Right kidney (tissue), 9 donors: ENCODE measurements at places on chromosomes 11 and 22.
A peak's percentile ranks its signal among the peaks of the same experiment; 100 is the strongest.

- DNase-seq: peak; percentile 71
Observed at GRCh38 chr11:2149864-2150847, 10.9 kb downstream of the INS start.

DNA sequence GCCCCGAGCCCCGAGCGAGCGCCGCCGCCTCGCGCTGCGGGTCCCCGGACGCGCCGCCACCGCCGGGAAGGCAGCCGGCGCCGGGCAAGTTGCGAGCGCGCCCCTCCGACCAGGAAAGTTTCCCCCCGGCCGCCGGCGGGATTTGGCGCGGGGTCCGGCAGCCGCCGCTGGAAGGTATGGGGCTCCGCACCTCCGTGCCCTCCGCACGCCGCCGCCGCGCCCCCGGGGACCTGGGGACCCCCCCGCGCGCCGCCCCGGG lies 281 bp downstream of the TSPAN18 start:
- DNase-seq: no peak

GRCh38 chr11:119188887-119189286 lies 3.6 kb downstream of the NHERF4 start:
- no peak for DNase-seq

- no peak for DNase-seq
Observed at GRCh38 chr22:24950272-24950902, 2.1 kb upstream of the KIAA1671 start.

- no peak for DNase-seq
Observed at GRCh38 chr11:113283881-113284280, 30.5 kb upstream of the TTC12 start.

GRCh38 chr11:113484223-113484622 lies 9.0 kb upstream of the DRD2 start:
- DNase-seq: no peak

DNA sequence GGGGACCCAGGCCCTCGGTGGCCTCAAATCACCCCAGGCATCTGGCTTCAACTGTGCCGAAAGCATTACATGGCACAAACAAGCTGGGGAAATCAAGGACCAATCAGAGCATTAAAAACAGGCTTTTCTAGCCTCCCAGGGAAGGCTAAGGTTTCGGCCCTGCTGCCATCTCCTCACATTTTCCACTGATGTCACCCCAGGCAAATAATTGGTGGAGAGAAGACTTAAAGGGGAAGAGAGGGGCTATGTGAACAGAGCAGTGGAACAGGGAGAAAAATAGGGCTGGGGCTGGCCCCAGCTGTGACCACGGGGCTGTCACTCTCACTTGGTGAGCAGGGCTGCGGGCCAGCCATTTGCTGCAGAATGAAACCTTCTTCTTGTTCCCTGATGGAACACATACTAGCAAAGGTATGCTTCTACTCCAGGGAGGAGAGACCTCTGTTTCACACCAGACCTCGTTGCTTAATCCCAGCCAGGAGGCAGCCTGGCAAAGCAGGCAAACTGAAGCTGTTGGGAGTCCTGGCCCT lies 581.3 kb downstream of the SOX6 start:
- no peak for DNase-seq

- no peak for DNase-seq
Observed at GRCh38 chr11:133975488-133975849, 18.7 kb upstream of the IGSF9B start.

DNA sequence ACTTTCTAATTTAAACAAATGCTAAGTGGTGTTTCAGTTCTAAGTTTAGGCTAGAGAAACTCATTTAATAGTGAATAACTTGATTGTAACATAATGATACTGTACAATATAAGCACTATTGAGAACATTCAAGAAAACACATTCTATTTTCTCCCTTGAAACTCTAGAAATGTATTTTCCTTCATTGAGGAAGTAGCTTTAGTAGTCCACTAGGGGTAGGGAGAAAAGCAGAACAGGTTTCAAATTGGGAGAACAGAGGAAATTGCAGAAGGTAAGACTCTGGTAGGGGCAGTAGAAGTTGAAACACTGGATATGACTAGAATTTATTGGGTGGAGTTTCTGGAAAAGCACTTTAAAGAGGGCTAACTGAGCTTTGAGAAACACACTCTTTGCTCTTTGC lies 31.6 kb upstream of the MPPED2 start:
- no peak for DNase-seq

GRCh38 chr22:43823911-43824665 lies 12.0 kb upstream of the EFCAB6 start:
- peak; percentile 31 for DNase-seq

- DNase-seq: no peak
Observed at GRCh38 chr11:125956391-125957134, 10.7 kb downstream of the VSIG10L2 start.

DNA sequence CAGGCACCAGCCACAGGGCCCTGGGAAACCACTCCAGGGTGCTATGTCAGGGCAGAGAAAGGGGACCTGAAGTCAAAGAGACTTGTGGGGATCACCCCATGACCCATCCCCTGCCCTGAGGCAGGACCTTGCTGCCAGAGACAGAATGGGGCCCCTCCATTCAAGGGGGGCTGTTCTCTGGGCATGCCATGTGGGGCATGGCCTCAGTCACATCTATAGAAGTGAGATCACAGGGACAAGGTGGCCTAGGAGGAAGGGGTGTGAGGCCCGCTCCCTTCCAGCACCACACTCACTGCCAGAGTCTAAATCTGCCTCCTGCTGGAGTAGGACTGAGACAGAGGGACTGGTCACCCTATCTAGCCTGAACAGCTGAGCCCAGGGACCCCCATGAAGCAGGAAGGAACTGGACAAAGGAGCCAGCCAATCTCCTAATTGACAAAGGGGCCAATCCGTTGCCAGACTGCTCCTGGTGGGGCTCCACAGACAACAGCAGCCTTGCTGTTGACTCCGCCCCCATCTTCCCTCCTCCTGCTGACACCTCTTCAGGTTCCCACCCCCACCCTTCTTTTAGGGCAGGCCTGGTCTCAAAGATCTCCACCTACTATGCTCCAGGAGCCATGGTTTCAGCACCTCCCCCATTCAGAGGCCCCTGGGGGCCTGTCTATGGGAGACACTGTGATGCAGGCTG lies 26.0 kb downstream of the NEAT1 start:
- DNase-seq: no peak

DNA sequence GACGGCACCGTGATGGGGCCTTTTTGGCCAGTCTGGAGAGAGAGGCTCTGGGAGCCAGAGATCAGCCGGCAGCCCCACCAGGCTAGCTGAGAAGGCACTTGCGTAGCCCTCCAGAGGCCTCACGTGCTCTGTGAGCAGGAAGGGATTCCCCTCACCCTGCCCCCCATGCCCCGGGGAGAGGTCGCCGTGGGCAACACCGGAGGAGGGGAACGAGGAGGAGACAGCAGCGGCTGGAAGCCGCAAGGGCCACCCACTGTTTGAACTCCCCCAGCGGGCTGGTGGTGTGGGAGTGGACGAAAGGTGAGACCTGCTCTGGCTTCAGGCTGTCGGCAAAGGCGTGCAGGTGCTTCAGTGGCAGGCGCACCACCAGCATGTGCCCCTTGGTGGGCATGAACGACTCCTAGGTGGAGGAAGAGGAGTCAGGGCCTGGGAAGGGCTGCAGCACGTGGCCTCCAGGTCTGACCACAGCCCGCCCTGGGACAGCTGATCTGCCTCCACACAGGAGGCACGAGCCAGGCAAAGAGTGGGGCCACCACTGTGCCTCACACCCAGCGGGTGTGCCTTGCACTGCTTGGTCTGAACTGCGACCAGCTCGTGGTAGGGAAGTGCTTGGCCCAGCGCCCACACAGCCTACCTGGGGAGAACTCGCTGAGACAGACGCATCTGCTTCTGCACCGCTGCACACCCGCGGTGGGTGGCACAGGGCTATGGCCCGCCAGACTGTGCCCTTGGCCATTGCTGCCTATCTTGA lies 99.9 kb downstream of the MED15 start:
- DNase-seq: peak; percentile 47

GRCh38 chr11:63242089-63242781 lies 1.2 kb downstream of the SLC22A25 start:
- no peak for DNase-seq

GRCh38 chr11:47550288-47551047 lies 2.5 kb downstream of the CELF1 start:
- DNase-seq: no peak

DNA sequence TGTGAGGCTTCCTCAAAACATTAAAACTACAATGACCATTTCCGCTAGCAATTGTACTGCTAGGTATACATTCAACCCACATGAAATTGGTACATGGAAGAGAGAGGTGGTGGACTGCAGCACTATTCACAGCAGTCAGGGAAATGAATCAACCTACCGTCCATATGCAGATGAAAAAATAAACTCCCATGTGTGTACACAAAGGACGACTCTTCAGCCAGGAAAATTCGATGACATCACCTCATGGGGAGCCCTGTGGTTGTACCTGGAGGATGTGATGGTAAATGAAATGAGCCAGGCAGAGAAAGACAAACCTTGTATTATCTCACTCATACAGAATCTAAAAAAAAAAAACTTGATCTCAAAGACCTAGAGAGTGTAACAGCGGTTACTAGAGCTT lies 23.3 kb downstream of the RFPL3 start:
- no peak for DNase-seq

GRCh38 chr11:86977441-86978050 lies 22.4 kb upstream of the FZD4 start:
- no peak for DNase-seq

- no peak for DNase-seq
Observed at GRCh38 chr11:34300926-34301295, 56.9 kb downstream of the ABTB2 start.

DNA sequence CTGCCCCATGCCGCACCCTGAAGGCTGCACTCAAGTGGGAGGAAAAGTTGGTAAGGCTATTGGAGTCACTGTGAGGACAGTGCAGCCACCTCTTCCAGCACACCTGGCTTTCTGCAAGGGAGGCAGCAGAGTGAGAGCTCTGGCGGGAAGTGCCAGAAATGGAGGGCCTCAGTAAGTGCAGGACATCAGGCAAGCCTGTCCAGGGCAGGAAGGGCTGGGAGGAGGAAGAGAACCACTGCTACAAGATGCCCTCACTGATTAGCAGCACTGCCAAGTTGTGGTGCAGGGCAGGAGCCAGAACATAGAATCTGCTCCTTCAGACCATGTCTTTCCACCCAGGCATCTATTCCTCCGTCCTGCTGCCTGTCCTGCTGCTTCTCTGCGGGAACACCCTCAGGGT lies 61.2 kb upstream of the CLTCL1 start:
- DNase-seq: no peak

- no peak for DNase-seq
Observed at GRCh38 chr11:34634694-34635062, 13.8 kb downstream of the EHF start.

GRCh38 chr11:100316952-100317351 lies 370.1 kb upstream of the ARHGAP42 start:
- peak; percentile 3 for DNase-seq

GRCh38 chr11:129061492-129062230 lies 119.0 kb upstream of the TP53AIP1 start:
- no peak for DNase-seq

- no peak for DNase-seq
Observed at GRCh38 chr11:78853521-78853920, 278.9 kb upstream of the NARS2 start.

- DNase-seq: no peak
Observed at GRCh38 chr11:18171377-18172000, 1.1 kb upstream of the MRGPRX4 start.

- DNase-seq: no peak
Observed at GRCh38 chr11:72245263-72245816, 1.4 kb upstream of the PHOX2A start.

DNA sequence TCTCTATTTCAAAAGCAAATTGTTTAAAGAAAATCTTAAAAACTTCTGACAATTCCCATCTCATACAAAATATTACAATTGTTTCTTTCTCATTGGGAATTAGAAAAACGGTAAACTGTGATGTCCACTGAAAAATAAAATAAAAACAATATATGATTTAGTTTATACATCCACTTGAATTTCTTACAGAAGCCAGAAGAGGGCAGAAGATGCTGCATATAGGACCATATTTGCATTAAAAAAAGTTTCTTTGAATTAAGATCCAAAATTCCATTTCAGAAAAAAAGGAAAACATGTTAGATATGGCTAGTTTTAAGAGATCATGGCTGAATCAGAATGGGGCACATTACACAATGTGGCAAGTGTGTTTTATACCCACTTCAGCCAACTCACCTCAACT lies 39.3 kb upstream of the LRRC4C start:
- DNase-seq: no peak

DNA sequence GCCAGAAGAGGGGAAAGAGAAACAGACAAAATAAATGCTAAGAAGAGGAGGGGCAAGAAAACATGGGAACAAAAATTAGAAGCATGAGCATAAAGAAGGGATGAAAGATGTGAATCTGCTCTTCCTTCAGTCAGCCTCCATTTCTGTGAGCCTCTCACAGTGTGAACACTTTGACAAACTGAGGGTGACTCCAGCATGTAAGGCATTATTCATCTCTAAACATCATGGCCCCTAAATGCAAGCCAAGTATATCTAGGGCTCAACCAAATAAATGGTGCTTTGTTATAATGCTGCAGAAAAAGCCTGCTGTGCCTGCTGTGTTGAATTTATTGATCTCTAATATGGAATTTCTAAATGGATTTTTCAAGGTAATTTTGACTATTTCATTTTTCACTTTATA lies 281.3 kb downstream of the TTC28 start:
- no peak for DNase-seq

- no peak for DNase-seq
Observed at GRCh38 chr22:24878969-24879368, 67.5 kb downstream of the LHFPL7 start.

DNA sequence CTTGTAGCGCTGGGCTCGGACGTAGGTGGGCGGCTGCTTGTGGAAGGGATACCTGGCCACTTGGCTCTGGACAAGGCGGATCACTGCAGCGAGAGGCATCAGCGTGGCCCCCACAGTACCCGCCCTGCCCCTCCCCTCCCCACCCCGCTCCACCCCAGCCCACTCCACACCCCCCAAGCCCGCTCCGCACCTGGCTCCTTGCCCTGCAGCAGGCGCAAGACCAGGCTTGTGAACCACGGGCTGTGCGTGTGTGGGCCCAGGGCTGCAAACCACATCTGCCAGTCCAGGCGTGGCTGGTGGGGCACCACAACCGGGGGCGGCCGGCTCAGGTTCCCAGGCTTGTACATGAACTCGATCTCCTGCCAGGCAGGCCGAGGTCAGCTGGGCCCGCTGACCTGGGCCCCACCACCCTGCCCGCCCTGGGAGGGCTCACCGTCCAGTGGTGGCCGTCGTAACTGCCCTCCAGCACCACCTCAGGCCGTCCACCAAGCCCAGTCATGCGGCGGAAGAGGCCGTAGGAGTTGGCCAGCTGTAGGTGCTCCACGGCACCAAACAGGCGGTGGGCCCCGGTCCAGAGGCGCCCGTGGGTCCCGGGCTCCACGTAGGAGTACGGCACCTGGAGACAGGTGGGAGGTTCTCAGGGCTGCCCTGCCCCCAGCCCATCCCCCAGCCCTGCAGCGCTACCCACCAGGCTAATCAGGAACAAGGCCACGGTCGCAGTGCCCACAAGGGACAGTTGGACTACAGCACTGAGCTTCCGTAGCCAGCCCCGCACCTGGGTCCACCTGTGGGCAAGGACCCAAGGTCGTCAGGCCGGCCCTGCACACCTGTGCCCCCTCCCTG lies 2.9 kb downstream of the LMF2 start:
- DNase-seq: no peak

- peak; percentile 26 for DNase-seq
Observed at GRCh38 chr11:60265373-60266214, 14.9 kb upstream of the MS4A4A start.

- no peak for DNase-seq
Observed at GRCh38 chr11:47616726-47617416, 22.7 kb upstream of the C1QTNF4 start.

- DNase-seq: no peak
Observed at GRCh38 chr11:35111161-35112055, 27.6 kb upstream of the CD44 start.
